T-helper 1 cell (primary cell): ENCODE measurements at places on chromosomes 7 and 10.
A peak's percentile ranks its signal among the peaks of the same experiment; 100 is the strongest.

- DNase-seq: no peak
Measured at GRCh38 chr10:20871970-20872369, 25.1 kb downstream of the NEBL start.

- no peak for DNase-seq
Measured at GRCh38 chr10:61359452-61359851, 93.7 kb downstream of the TMEM26 start.

- no peak for DNase-seq
Measured at GRCh38 chr7:42493436-42494198, 256.6 kb upstream of the GLI3 start.

- DNase-seq: no peak
Measured at GRCh38 chr10:88802523-88803285, at the start of gene LIPM. Gene LIPM, plus strand, starts transcription at chr10:88802730. Its CDS starts 167 bp downstream, at chr10:88802897.

GRCh38 chr10:101693978-101694673 is 844 bp downstream of the FBXW4 start:
- peak; percentile 28 for DNase-seq

GRCh38 chr7:127954357-127954748 is 76.9 kb downstream of the LRRC4 start:
- no peak for DNase-seq

- no peak for DNase-seq
Measured at GRCh38 chr7:25262586-25262985, 34.3 kb upstream of the NPVF start.

DNA sequence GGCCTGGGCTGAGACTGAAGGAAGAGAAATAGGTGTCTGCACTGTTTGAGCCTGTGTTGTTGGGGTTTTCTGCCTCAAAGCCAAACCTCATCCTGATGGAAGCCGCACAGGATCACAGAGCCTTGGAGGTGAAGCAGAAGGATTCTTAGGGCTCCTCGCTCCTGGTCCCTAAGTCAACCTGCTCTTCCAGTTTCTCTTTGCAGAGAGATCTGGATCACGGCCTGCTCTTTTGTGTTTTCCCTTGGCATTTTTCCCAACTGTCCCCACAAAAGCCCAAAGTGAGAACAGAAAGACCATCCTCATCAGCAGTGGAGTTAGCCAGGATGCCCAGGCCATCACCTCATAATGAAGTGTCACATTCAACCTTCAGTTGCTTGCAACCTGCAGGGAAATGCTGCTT is 20.3 kb upstream of the PPIA start:
- no peak for DNase-seq

DNA sequence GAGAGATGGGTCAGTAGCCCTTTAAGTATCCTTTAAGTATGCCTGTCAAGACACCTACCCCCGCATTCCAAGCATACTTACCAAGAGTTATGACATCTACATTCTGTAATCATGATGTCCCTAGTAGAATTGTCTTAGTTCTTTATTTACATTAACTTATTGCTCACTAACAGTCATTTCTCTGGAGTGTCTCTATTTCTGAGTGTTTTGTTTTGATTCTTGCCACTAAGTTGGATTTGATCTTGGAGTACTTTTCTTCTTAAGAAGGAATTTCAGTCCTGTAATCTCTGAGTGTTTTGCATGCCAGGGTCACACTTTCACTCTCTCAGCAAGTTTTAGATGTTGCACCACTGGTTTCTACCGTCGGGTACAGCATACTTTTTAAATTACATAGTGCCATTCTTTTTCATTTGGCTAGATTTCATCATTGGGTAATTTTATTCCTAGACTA is 1053.9 kb downstream of the KCNMA1 start:
- no peak for DNase-seq

GRCh38 chr10:84194424-84195043 is at the start of gene CDHR1:
Gene CDHR1, plus strand, starts transcription at chr10:84194537. Its CDS starts 224 bp downstream, at chr10:84194761.
- DNase-seq: peak; percentile 22

DNA sequence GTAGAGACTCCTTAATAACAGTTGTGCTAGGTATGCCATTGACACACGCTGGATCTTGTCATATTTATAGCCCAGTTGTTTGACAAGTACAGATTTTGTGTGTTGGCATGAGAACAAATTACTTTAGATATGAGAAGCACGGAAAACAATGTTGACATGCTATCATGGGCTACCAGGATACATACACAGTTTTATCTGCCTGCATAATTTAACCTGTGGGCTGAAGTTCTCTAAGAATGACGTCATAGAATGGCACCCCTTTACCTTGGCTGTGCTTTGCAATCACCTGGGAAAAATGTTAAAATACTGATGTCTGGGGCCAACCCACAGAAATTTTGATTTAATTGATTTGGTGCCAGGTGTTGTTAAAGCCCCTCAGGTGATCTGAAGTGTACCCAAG is 2.8 kb downstream of the PLA2G12B start:
- no peak for DNase-seq

DNA sequence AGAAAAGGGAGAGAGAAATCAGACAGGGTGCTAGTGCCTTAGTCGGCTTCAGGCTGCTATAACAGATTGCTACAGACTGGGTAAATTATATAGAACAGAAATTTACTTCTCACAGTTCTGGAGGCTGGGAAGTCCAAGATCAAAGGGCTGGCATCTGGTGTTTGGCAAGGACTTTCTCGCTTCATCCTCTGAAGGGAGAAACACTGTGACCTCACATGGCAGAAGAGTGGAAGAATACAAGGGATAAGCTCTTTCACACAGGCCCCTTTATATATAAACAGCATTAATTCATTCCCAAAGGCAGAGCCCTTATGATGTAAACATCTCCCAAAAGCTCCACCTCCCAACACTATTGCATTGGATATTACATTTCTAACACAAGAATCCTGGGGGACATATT is 235.5 kb upstream of the INHBA start:
- DNase-seq: no peak

DNA sequence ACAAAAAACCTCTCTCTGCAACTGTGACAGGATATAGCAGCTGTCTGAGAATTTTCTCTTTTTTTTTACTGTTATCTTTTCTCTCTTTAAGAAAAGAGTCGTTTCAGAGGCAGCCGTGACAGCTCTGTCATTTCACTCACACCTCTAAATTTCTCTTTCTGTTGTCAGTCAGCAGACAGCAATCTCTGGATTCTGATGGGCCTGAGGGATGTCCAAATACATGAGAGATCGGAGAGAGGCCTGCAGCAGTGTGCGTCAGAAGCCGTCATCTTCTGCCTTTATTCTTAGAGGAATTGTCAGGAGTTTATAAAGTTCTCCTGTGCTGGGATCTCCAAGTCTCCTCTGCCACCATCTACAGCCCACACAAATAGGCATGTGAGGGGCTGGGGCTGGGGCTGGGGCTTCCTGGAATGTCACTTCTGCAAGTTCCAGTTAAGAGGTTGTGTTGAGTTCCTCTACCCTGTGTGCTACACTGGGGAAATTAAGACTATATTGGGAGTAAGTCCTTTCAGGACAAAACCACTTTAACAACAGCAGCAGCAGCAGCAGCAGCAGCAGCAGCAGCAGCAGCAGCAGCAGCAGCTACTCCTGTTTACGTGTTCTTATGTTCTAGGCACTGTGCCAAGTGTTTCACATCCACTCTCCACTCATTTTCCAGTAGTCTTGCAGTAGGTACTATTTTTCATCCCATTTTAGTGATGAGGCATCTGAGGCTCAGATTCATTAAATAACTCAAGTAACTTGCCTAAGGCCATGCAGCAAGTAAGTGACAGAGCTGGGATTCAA is 541.3 kb downstream of the LRMDA start:
- DNase-seq: no peak

DNA sequence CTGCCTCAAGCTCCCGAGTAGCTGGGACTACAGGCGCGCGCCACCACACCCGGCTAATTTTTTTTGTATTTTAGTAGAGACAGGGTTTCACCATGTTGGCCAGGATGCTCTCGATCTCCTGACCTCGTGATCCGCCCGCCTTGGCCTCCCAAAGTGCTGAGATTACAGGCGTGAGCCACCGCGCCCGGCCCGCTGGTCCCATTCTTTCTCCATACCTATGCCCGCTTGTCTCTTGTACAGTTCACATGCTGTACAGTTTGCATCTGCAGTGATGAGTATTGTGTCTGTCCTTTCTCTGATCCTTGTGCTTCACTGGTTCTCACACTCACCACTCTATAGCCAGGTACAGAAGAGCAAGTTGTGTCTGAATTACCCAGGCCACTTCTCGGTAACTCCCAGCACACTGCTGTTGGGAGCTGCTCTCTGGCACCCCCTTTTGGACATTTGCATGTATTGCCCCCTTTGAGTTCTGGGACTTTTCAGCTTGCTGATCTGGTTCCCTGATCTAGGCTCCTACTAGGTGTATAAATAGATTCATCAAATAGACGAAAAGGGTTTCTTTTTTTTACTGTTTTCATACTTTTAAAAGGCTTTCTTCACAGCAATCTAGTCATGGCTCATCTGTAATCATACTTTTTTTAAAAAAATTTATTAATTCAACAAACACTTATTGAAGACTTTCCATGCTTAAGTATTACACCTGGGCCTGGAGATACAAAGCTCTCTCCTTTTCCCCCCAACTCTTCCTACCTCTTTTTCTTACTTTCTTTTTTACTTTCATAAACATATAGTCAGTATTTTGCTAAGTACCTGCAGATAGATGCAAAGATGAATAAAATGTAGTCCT is 53.5 kb downstream of the AOAH start:
- DNase-seq: peak; percentile 26

- no peak for DNase-seq
Measured at GRCh38 chr10:108404155-108404554, 1239.6 kb upstream of the SORCS1 start.

- DNase-seq: no peak
Measured at GRCh38 chr10:2119316-2119715, 382.0 kb upstream of the ADARB2 start.

- no peak for DNase-seq
Measured at GRCh38 chr10:110208614-110209453, 1.4 kb downstream of the MXI1 start.

DNA sequence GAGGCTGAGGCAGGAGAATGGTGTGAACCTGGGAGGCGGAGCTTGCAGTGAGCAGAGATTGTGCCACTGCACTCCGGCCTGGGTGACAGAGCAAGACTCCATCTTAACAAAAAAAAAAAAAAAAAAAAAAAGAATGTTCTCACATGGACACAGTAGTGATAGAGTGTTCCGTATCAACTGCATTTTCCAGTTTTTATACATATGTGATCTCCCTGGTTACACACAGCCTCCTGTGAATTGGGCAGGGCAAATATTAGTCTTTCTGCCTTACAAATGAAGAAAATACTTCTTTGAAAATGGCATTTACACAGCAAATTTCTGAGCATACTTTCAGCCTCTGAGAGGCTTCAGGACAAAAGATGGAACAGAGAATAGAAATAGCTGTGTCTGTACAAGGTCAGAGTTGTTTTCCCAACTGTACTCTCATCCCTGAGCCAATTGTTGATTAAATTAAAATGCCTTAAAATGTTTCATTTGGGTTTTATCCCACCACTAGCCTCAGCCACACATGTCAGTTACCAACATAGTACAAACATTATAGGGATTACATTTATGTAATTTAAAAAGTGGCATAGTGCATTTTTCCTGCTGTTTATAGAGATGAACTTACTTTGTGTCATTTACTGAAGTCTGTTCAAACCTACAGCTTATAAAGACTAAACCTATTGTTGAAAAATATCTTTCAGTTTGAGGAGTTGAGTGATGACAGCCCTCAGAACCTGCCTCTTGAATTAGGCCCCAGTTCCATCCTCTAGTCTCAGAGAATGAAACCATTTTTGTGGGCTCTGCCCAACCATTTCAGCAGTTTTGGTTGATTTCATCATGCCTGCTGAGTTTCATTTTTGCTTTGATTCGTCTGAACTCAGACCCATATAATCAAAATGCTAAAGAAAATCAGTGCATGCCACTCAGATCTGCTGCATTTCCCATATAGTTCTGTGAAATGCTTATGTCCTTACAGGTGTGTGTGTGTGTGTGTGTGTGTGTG is 609.4 kb upstream of the C7orf33 start:
- DNase-seq: no peak

DNA sequence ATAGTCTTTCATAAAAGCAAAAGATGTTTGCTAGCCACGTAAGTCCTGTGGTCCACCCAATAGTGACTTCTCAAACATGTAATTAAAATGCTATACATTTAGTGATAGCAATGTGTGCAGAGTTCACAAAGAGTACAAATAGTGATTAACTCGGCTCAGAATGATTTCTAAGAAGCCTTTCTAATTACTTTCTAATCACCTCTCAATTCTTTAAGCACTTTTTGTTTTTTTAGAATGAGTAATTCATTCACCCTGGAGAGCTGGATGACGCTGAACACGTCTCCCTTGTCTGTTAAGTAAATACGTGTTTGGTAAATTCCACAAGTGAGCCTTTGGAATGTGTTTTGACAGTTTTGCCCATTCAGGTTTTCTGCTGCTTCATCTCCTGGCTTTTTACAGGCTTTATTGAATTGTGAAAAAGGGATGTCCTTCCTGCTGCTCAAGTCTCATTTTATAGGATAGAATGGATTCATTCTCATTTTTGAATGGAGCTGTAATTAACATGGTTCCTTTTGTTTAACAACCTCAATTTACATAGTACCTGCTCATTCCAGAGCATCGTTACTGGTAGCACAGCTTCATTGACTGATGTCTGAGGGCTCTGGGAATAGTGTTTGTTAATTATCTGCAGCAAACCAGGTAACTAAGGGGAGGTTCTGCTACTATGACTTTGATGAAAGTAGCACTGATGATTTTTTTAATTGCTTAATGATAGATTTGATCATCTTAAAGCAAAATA is 212.1 kb downstream of the VTI1A start:
- no peak for DNase-seq

- no peak for DNase-seq
Measured at GRCh38 chr7:157715938-157716280, 379.1 kb downstream of the DNAJB6 start.

DNA sequence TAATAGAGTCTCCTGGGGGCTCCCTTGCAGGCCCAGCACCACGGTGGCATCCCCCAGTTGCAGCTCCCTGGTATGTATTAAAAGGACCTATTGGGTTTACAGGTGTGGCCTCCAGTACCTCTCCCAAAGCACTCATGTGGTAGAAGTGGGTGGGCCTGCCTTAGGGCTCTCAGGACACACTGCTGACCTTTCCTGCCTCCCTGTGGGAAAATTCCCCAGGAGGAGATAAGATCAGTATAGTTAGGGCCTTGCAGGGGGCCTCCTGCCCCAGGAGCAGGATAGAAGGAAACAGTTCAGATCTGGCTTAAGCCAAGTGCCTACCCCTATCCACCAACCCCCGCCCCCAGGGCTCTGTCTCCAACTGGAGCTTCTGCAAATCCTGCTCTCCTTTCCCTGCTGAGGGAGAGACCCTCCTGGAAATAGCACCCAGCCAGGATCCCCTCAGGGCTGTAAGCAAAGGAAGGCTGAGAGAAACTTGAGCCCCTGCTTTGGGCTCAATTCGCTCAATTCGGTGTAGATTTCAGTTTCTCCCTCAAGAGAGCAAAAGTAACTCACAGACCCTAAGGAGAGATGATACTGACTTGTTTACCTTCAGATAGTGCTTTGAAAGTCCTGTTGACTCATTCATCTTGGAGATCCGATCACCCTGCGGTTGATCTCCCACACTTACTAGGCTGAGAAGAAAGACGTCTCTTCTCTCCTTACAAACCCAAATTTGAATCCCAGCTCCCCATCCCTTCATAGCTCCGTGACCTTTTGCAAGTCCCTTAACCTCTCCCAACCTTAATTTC is 130.6 kb downstream of the WDR11 start:
- DNase-seq: no peak
